Heart left ventricle (tissue), 16 donors: ENCODE measurements at places on chromosomes 11 and 22.

GRCh38 chr11:44681698-44682097 is 45.1 kb upstream of the TSPAN18 start:
- DNase-seq, result no peak

DNA sequence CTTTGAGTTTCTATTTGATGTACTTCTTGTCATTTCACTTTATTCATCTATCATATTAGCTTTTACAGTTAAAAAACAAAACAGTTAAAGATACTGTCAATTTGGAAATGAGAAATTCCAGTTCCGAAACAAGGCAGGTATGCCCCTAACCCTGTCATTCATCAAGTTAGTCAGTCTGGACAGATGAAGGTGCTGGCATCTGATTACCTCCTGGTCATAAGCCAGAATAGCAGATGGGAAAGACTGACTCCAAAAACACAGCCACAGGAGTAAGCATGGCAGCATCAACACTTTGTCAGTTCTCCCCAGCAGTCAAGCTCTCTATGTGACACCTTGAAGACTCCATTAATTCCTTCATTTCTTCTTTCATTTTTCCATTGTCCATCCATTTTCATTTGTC is 4.3 kb downstream of the LRRC51 start:
- DNase-seq, result no peak

- DNase-seq, result no peak
These were observed 436.3 kb downstream of the DYNC2H1 start for GRCh38 chr11:103545551-103545950.

- peak; percentile 61 for DNase-seq
These were observed 2.5 kb downstream of the CD81 start for GRCh38 chr11:2379466-2380174.

DNA sequence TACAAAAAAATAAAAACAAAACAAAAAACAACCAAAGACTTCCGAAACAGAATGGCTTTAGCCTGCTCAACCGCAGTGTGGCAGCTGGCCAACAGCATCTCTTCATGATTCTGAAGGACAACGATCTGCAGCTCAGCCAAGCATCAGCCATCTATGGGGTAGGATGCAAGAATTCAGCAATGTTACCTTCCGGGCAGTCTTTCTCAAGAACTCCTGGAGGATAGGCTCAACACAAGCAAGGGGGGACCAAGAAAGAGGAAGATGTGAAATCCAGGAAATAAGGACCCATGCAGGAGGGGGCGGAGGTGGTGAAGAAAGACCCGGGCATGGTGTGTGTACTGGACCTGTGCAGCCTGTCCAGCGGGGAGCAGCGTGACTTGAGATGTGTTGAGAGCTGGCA is 3.5 kb upstream of the TSPO start:
- no peak for DNase-seq

GRCh38 chr11:46381819-46382645 is 563 bp downstream of the MDK start:
- DNase-seq, result no peak

GRCh38 chr22:23418159-23418788 is 161.8 kb downstream of the IGLL1 start:
- DNase-seq, result no peak

DNA sequence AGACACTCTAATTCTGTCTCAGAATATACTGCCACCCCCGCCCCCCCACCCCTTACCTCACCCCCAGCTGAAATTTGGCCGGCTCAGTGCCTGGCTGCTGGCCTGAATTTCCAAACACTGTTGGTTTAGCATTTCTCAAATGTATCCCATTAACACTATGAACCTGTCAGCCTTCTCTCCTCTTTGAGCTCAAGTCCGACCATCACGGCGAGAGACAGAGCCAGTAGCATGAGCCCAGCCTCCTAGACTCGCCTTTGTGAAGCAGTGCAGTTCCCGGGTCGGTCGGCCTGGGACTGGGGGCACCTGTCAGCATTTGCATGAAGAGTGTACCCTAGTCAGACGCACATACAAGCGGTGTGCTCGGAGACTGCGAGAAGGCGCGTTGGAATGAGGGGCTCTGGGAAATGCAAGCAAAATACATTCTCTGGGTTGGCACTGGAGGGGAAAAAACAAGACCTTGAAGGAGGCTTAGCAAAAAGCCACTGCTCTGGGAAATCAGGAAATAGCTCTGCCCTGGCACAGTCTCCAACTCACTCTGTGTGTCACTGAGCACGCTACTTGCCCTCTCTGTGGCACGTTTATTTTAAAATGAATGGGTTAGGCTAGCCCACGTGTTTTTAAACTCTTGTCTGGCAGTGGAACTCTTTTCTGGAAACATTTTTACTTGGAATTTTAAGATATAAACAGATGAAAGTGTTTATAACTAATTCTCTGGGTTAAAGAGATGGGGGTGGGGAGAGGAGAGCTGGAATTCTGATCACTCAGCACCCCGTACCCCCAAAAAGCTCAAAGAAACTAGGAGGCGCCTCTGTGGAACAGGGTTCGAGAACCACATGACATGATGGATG is 108.3 kb downstream of the TIMP3 start:
- DNase-seq, result no peak

DNA sequence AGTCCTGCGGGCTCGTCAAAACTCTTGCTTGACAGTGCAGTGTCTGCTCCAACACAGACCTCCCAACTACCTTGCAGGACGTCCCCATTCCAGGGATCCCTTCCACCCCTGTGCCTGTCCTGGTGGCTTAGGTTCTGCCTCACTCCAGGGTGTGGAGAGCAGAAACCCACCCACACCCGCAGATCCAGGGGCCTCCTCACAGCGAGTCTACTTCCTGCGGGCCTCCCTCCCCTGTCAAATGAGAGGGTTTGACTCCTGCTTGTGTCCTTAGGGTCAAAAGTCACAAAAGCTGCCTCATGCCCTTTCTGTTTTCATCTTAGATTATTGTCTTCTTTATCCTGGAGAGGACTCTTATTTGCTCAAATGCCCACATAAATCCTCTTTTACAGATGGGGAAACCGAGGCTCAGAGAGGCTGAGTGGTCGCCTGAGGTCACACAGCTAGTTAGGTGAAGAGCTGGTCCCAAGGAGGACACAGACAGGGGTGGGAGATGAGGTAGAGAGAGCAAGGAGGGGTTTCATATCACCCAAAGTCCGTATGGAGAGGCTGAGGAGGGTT is 81.1 kb upstream of the KCNQ1OT1 start:
- no peak for DNase-seq

- no peak for DNase-seq
These were observed 15.6 kb downstream of the SREBF2 start for GRCh38 chr22:41848468-41848867.

- no peak for DNase-seq
These were observed 55.4 kb downstream of the QSER1 start for GRCh38 chr11:32947978-32948377.

GRCh38 chr11:134882141-134882540 is 470.1 kb upstream of the B3GAT1 start:
- DNase-seq, result no peak

DNA sequence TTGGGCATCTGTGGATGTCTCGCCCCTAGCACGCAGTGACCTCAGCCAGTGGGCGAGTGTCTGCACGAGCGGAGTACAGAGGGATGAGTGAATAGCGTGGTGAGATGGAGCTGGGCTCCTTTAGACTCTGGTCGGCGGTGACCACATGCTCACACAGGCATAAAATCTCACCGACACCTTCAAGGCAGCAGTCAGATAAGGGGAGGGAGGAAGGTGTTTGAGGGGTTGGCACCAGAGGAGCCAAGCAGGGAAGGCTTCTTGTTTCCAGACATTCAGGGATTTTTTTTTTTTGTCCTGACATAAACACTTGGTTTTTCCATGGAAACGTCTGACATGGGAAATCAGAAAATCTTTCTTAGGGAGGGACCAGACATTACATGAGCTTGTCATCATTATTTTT is 35.8 kb downstream of the GRIK4 start:
- no peak for DNase-seq

GRCh38 chr11:126363706-126364248 is 8.3 kb downstream of the ST3GAL4 start:
- no peak for DNase-seq

DNA sequence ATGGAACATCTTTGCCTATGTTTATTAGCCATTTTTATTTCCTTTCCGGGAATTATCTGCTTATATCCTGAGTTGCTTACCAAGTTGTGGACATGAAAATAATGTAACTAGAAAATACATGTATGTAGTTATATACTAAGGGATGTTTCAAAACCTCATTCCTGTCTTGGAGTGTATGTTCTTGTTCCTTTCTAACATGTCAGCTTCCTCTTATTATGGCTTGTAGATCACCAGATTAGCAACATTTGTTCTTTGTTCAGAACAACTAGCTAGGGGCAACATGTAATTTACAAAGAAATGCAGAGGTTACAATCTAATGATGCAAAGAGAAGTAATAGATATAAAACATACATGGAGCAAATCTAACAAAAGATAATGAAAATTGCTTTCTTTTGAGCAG is 13.1 kb upstream of the TMEM123 start:
- no peak for DNase-seq
